CD4-positive, CD25-positive, alpha-beta regulatory T cell (primary cell): ENCODE measurements at places on chromosomes 7 and 10. TPM values are rescaled to one million over a fixed set of nuclear protein-coding genes. Genes with fewer than 3 reads are reported as not detected.

- no peak overlapping the region for H3K4me3 ChIP-seq
- H3K4me1 ChIP-seq: no peaks in the 10 kb centered on the region
- H3K27me3 ChIP-seq: no peaks in the 10 kb centered on the region
- H3K27ac ChIP-seq: no peak overlapping the region
- no peaks in the 10 kb centered on the region for H3K36me3 ChIP-seq
Observed at GRCh38 chr10:126872768-126873167, 32.5 kb upstream of the DOCK1 start.

GRCh38 chr10:86439544-86439943 is 72.9 kb upstream of the GRID1 start:
- peaks cover 84% of the 10 kb centered on the region for H3K36me3 ChIP-seq
- H3K4me3 ChIP-seq: no peak overlapping the region
- no peaks in the 10 kb centered on the region for H3K4me1 ChIP-seq
- no peaks in the 10 kb centered on the region for H3K27me3 ChIP-seq
- DNase-seq: no peak
- H3K27ac ChIP-seq: no peak overlapping the region

- H3K4me3 ChIP-seq: no peak overlapping the region
- no peaks in the 10 kb centered on the region for H3K27me3 ChIP-seq
- DNase-seq: no peak
- H3K36me3 ChIP-seq: peaks cover 63% of the 10 kb centered on the region
Observed at GRCh38 chr7:66643395-66643794, 14.7 kb downstream of the KCTD7 start.

DNA sequence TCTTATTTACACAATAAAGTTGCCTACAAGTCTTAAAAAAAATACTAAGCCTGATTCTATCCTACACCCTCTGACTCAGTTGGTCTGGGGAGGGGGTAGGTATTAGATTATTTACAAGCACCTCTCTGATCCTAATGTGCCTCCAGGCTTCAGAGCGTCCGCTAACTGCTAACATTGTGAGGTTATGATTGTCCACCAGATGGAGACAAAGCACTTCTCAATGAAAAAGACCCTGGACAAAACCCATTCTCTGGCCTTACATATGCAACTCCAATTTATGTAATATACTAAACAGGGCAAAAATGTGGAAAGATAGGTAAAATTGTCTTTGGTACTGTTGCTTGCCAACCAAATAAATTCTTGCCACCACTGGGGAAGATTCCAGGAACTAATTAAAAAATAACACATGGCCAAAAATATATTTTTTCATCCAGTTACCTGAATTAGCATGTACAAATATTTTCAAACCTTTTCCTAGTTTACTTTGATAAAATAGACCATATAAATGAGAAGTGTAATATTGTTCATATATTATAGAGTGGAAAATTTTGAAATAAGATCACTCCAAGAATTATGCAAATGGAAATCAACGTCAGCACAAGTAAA is 92.4 kb downstream of the KIF20B start:
- H3K27ac ChIP-seq: no peak overlapping the region
- DNase-seq: peak; percentile 2
- no peaks in the 10 kb centered on the region for H3K4me1 ChIP-seq
- peaks cover 6% of the 10 kb centered on the region for H3K27me3 ChIP-seq

DNA sequence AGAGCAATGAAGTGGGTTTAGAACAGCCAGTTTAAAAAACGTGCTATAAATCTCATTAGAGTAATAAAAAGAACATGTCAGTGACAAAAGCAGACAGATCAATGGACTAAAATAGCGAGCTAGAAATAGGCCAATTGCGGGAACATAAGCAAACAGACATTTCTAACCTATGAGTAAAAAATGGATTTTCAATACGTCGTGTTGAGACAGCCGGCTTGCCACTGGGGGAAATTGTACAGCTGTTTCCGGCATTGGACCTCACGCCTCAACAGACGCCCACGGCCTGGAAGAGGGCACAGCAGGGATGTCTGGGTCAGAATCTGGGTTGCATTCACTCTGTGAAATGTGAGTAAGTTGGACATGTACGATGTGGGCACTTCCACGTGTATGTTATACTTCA is 92.9 kb downstream of the SVOPL start:
- no peak for DNase-seq
- no peak overlapping the region for H3K4me3 ChIP-seq

DNA sequence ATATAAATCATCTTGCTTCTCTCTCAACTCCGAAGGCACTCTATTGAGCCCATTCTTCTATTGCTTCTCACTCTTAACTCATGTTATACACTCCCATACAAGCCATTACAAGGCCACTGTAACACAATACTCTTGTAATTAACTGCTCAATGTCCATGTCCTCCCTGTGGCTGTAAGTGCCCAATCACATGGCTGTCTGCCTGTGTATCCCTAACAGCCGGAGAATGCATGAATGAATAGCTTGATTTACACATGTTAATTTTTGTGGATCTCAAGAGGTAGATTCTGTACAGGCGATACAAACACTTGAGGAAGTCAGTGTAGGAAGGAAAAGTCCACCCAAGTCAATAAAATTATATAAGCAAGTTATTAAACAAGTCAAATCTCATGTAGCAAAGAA is 215.6 kb downstream of the DOCK4 start:
- H3K4me3 ChIP-seq: no peak overlapping the region

GRCh38 chr7:128059143-128059988 is 28.1 kb upstream of the LRRC4 start:
- H3K27ac ChIP-seq: no peak overlapping the region
- H3K4me3 ChIP-seq: peak overlapping the region; percentile 34
- no peaks in the 10 kb centered on the region for H3K27me3 ChIP-seq

DNA sequence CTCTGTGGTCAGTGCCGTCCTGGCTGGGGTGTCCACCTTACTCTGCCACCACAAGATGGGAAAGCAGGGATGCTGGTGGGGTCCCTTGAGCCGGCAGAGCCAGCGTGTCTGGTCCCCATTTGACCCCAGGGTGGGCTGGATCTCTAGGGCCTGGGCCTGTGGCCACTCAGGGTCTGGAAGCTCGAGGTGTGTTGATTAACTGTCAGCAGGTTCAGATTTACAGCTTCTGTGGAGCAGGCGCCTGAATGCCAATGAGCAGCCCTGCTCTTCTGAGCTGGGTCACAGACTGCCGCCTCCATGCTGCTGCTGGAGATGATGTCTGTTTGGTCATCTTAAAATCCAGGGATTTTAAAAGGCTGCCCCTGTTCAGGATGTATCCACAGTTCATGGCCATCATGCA is 11.3 kb upstream of the DPYSL4 start:
- no peak overlapping the region for H3K27ac ChIP-seq
- H3K4me1 ChIP-seq: no peaks in the 10 kb centered on the region
- H3K4me3 ChIP-seq: no peak overlapping the region
- DNase-seq: no peak
- no peaks in the 10 kb centered on the region for H3K36me3 ChIP-seq
- peaks cover 7% of the 10 kb centered on the region for H3K27me3 ChIP-seq

The ZSWIM8 gene
- total RNA-seq: 95.5 TPM

The LEP gene
- not detected for total RNA-seq

The MEIG1 gene
- not detected for total RNA-seq
